Esophagus squamous epithelium (tissue), 5 donors: ENCODE measurements at places on chromosomes 13 and 19.
A peak's percentile ranks its signal among the peaks of the same experiment; 100 is the strongest.

- no peak overlapping the region for H3K27ac ChIP-seq
- H3K4me1 ChIP-seq = peaks cover 4% of the 10 kb centered on the region
- H3K36me3 ChIP-seq = no peaks in the 10 kb centered on the region
- no peak for DNase-seq
Measured at GRCh38 chr13:109627649-109628048, 158.7 kb downstream of the IRS2 start.

DNA sequence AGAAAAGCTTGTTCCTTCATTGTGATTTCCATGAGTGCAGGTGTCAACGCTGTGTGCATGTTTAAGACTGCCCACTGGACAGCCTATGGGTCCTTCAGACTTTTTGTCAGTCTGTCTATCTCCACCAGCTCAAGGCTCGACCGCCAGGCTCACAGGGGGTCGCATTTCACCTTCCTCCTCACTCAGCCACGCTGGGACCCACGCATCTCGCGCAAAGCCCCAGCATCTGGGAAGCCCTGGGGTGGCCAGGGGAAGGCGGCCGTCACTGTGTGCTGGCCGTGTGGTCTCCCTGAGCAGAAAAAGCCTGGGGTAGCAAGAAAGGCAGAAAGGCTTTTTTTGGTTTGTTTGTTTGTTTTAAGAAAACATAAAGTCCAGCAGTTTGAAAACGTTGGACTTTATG, 48.5 kb downstream of the KLF2 start:
- H3K4me1 ChIP-seq = peaks cover 36% of the 10 kb centered on the region
- no peak overlapping the region for H3K4me3 ChIP-seq
- H3K27me3 ChIP-seq = peaks cover 2% of the 10 kb centered on the region

DNA sequence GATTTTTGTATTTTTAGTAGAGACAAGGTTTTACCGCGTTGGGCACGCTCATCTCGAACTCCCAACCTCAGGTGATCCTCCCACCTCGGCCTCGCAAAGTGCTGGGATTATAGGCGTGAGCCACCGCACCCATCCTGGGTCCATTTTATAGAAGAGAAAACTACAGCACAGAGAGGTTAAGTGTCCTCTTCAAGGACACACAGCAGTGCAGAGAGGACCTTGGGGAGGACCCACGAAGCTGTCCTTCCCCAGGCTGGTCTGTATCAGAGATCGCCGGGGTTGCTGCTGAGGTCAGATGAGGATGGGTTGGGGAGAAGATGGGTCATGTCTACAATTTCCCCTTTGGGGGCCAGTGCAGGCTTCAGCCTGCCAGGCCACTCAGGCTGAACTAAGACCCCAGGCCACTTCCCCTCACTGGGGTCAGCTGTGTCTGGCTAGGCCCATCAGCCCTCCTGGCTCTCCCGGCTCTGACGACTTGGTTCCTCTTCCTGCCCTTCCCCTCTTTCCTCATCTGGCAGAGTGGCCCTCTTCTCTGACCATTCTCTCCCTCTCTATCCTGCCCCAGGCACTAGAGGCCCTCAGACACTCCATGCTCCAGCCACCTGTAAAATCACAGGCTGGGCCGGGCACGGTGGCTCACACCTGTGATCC, 9.6 kb downstream of the MYO1F start:
- H3K4me3 ChIP-seq = no peak overlapping the region
- H3K36me3 ChIP-seq = no peaks in the 10 kb centered on the region
- no peaks in the 10 kb centered on the region for H3K27me3 ChIP-seq
- H3K27ac ChIP-seq = peak overlapping the region; percentile 14
- H3K4me1 ChIP-seq = no peaks in the 10 kb centered on the region

- DNase-seq = no peak
- H3K4me1 ChIP-seq = peaks cover 7% of the 10 kb centered on the region
- no peaks in the 10 kb centered on the region for H3K36me3 ChIP-seq
Measured at GRCh38 chr19:56125806-56126590, 4.9 kb upstream of the ZNF787 start.

- H3K27ac ChIP-seq = peak overlapping the region; percentile 84
- H3K4me1 ChIP-seq = peaks cover 68% of the 10 kb centered on the region
- H3K27me3 ChIP-seq = no peaks in the 10 kb centered on the region
- H3K36me3 ChIP-seq = peaks cover 37% of the 10 kb centered on the region
- no peak for DNase-seq
- H3K4me3 ChIP-seq = no peak overlapping the region
Measured at GRCh38 chr19:19463348-19464117, 51.8 kb downstream of the TSSK6 start.
